ENCODE measurements at places on chromosomes 12 and 14.

- no peak for DNase-seq
Measured at GRCh38 chr14:36682338-36682737, 20.7 kb downstream of the PAX9 start.

GRCh38 chr14:36224176-36224575 is 47.7 kb upstream of the PTCSC3 start:
- no peak for DNase-seq

DNA sequence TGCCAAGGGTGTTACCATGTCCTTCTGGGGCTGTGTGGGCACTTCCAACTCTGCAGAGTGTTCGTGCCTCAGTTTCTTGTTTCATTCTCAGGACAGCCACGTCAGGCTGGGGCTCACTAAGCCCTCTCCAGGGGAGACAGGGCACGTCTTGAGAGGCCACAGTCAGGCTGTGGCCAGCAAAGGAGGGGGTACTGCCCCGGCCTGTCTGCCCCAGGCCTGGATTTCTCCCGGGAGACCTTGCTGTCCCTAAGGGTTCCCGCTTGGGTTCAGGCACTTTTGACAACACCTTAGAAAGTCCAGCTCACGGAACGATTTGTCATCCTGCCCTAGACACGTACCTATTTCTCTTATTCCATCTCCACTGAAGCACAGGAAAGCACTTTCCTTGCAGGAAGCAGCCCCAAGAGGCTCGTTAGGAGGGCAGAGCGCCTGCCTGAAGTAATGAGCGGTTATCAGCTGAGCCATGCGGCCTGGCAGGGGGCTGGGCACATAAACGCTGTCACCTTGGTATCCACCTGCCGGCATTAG is 290.4 kb upstream of the RTL1 start:
- DNase-seq = no peak

DNA sequence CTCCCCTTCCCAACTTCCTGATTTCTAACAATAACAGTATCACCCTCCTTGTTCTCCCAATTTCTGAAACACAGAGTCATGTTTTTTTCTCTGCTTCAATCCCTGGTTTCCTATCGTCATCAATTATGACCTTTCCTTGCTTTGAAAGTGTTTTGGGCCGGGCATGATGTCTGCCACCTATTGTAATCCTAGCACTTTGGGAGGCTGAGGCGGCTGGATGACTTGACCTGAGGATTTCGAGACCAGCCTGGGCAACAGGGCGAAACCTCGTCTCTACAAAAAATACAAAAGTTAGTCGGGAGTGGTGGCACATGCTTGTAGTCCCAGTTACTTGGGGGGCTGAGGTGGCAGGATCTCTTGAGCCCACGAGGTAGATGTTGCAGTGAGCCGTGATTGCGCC is 12.6 kb upstream of the GPR162 start:
- DNase-seq = no peak

GRCh38 chr12:93624595-93625294 is 52.3 kb downstream of the SOCS2 start:
- DNase-seq = no peak

All from activated naive CD4-positive, alpha-beta T cell treated with Interleukin-2 at 50 U/mL for 16 hours (primary cell).